Common myeloid progenitor, CD34-positive (primary cell): ENCODE measurements at places on chromosomes 4 and X.

DNA sequence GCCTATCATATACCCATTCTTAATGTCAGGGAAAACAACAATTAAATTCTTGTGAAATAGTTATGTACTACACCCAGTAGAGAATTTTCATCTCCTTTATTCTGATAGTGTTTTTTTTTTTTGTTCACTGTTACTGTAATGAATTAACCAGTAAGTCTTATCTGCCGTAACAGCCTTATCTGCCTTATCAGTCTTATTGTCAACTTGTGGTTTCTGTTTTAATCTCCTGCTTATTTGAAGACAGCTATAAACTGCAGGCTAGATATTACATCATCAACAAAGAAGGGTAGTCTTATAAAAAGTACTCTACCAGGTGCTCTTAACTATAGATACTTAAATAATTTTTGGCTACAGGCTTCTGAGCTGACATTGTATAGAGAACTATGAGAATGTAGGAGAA lies 79.5 kb downstream of the MAGEB5 start:
- DNase-seq = no peak

- DNase-seq = no peak
Observed at GRCh38 chr4:1418494-1419285, 12.4 kb upstream of the NKX1-1 start.

- no peak for DNase-seq
Observed at GRCh38 chrX:136896121-136896914, 15.8 kb upstream of the RBMX start.

- DNase-seq = peak; percentile 89
Observed at GRCh38 chr4:103019308-103020124, at the start of gene SLC9B1. SLC9B1 (minus strand) TSS chr4:103019705; CDS start chr4:102991711, 27,994 bp downstream.

DNA sequence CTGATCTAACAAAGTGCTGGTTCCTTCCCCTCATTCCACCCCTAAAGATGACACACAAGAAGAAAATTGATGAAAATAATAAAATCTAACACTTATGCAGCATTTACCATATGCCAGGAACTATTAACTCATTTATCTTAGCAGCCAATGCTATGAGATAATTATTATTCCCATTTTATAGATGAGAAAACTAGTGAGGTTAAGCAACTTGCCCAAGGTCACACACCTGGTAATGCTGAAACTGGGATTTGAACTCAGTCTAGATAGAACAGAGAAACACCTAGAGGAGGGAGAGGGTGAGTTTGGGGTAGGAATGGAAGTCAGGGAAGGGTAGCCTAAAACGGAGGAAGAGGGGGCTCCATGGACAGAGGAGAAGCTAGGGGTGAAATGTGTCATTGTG lies 18.6 kb downstream of the RBMX start:
- no peak for DNase-seq

- peak; percentile 54 for DNase-seq
Observed at GRCh38 chr4:81455897-81456296, 15.8 kb downstream of the RASGEF1B start.

DNA sequence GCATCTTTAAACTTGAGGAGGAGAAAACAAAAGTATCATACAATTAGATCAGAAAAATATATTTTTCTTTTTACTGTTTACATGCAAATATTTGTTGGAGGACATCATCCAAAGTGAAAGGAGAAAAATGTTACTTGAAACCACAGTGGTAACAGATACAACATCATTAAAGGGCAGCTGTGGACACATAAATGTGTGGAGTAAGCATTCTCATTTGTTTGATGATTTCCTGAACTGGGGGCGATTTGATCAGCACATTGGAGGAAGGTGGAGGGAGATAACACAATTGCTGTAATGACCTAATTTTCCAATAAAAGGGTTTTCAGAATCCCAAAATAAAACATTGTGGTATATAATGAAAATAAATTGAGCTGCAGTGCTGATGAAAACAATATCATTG lies 314.5 kb upstream of the HS3ST1 start:
- no peak for DNase-seq

GRCh38 chr4:174699654-174700053 lies 129.4 kb downstream of the GLRA3 start:
- no peak for DNase-seq

DNA sequence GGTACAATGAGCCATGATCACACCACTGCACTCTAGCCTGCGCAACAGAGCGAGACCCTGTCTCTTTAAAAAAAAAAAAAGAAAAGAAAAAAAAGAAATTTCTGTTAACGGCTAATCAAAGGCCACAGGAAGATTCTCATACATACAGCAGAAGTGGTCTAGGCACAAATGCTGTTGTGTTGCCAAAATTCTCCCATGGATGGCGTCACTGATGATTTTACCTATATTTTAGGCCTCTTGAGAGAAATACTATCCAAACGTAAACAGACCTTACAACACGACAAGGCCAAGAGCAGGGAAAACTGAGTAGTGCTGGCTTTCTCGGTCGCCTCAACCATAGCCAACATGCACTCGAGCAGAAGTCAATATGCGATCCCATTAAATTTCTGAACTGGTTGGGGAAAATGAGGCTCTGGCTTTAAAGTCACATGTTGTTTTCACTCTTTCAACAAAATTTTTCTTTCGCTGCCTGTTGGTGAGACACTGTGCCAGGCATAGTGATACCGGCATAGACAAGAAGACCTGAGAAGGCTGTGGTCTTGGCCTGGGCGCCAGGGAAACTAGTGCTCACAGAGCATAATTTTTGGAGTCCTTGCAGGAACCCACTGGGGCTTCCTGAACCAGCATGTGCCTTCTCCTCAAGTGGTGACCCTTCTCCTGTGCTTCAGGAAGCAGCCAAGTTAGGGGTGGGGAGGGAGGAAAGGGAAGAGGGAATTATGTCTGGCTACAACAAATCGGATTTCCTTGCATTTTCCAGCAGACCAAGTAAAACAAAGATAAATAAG lies 20.6 kb downstream of the SH3KBP1 start:
- no peak for DNase-seq

DNA sequence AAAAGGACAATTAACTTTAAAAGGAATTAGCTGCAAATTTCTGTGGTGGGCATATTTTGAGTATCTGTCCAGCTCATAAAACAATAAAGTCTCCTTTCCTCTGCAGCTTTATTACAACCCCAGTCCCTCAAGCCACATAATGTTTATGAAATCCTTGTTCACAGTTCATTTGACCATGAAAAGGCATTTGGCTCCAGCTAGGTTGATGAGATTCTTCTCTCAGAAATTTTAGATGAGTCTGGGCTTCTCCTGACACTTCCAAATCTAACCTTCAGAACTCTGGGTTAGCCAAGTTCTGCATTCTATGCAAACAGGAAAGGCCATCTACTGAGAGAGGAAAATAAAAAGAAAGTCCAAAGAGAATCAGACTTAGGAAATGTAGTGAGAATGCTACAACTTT lies 156.8 kb downstream of the GRXCR1 start:
- DNase-seq = no peak

DNA sequence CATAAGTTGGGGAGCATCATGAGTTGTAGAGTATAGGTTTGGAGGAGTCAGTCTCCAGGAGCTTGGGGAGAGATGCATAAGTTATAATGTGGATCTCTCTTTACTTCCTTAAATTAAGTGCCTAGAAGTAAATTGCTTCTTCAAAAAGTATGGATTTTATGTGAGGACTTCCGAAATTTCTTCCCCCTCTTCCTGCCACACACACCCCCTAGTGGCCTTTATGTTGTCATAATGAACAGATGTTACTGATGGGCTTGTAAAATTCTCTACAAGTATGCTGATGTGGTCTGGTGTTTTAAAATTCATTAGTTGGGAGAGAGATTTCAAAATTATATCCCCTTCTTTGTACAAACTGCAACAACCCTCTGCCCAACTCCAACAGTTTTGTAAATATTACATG lies 2.3 kb upstream of the METTL14 start:
- peak; percentile 47 for DNase-seq
